ENCODE measurements at places on chromosomes 13 and 19.

DNA sequence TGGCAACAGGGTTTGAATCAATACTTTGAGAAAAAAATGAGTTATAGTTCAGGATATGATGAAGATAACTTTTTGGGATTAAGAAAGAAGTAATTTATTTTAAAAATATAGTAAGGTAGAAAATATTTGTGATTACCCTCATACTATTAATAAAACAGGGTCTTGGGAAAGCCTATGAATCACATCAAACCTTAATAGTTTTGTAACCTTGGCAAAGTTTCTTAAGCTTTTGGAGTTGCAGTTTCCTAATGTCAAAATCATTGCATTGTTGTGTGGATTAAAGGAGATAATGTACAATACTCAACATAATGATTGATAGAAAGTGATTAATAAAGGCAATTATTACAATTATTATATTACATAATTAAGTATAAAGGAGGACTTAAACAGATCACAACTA, 149.0 kb downstream of the LMO7 start:
- no peak for DNase-seq

DNA sequence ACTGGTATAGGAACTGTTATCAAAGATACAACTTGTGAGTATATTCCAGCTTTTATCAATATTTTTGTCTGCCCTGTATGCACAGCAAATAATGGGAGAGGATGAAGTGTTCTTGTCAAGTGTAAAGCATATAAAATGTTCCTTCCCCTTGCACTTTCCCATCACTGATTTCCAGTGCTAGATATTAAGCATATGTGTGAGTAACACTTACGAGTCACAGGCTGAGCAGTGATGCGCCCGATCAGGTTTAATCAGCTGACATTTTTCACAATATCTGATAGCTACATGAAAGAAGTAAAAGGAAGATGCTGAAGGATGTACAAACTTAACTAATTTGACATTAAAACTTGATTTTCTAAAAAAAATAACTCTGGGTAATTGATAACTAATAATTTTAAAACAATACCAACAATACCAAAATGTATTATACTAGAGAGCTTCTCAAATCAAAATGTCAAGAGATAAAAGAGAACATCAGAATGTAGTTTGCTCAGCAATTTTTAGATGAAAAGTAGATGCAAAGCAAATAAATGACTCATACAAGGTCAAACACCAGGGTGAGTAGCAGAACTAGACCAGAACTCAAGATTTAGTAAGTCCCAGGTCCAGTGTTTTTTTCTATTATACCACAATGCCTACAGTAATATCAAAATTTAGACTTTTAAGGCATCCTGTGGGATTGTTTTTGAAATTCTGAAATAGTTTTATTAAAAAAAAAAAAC, 56.4 kb downstream of the ZDHHC20 start:
- DNase-seq: no peak

DNA sequence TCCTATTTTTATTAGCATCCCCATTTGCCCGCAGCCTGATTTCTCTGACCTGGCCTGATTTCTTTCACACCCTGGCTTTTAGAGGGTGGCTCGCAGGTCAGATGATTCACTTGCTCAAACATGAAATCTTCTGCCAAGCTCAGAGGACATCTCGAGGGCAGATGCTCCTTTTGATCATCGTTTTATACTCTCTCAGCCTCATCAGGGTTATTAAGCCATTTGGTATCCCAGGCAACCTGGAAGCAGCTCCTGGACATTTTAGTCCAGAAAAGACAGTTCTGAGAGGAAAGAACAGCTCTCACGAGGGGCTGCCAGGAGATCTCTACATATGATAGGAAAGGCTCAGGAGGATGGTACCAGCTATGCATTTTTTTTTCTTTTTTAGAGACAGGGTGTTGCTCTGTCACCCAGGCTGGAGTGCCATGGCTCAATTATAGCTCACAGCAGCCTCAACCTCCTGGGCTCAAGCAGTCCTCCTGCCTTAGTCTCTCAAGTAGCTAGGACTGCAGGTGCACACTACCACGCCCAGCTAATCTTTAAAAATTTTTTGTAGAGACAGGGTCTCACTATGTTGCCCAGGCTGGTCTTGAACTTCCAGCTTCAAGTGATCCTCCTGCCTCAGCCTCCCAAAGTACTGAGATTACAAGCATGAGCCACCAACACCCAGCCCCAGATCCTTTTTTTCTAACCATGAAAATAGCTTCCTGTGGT, 165.4 kb downstream of the KATNAL1 start:
- DNase-seq: no peak

DNA sequence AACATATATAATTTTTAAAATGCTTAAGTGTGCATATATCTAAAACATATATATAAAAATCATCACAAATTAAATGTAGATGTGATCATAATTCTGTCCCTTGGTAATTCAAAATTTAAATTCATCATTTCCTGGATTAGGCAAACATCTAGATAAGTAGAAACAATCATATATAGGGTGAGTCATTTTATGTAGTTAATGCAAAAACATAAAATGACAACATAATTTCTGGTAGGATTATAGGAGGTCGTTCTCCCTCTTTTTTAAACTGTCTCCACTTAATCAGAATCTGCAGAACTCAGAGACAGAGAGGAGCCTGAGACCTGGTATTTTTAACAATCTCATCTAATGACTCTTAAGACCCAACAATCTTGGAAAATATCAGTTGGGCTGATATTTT, 333.4 kb downstream of the KCTD12 start:
- DNase-seq: no peak

DNA sequence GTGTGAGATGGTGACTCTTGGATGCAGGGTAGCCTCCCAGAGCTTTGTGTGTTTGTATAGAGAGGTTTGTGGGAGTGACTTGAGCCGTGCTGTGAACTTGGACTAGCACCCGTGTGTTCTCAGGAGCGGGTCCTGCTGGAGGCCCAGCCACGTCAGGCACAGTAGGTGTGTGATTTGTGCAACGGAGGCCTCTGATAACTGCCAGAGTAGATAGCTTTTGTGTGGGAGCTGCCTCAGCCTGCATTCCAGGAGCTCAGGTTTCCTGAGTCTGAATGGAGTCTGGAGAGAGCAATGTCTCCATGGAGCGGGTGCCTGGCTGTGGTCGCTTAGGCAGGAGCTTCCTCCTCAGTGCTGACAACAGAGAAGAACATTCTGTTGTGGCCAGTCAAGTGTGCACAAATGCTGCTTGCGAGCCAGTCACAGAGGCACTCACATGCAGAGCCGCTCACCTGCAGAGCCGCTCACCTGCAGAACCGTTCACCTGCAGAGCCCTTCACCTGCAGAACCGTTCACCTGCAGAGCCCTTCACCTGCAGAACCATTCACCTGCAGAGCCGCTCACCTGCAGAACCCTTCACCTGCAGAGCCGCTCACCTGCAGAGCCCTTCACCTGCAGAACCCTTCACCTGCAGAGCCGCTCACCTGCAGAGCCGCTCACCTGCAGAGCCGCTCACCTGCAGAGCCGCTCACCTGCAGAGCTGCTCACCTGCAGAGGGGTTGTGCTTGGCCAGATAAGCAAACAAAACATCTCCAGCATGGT, 32.6 kb downstream of the TFDP1 start:
- peak; percentile 62 for DNase-seq

DNA sequence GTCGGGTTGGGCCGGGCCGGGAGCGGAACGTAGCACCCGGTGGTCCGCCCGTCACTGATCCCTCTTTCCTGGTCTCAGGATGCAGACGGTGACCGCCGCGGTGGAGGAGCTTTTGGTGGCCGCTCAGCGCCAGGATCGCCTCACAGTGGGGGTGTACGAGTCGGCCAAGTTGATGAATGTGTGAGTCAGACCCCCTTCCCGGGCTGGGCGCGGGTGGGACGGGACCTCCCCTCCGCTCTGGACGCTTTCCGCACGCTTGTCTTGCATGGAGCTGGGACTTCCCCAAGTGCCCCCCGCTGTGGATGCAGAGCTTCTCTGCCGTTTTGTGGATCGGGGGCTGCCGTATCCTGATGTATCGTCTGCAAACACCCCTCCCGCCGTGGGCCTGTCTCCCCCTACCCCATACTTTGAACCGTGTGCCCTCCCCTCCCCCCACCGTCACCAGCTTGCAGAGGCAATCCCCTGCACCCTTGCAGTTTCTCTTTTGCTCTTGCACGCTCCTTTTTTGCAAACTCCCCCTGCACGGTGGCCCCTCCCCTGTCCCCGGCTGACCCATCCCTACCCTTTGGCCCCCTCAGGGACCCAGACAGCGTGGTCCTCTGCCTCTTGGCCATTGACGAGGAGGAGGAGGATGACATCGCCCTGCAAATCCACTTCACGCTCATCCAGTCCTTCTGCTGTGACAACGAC, 669 bp downstream of the GADD45B start:
- no peak for DNase-seq

- no peak for DNase-seq
These were observed 52.4 kb downstream of the RFX2 start for GRCh38 chr19:6057651-6058517.

- DNase-seq: no peak
These were observed 12.3 kb downstream of the RBM26 start for GRCh38 chr13:79393564-79394249.
